ENCODE measurements at places on chromosomes 7 and 10.

GRCh38 chr7:25665374-25665773 is 437.1 kb upstream of the NPVF start:
- no peak for DNase-seq

DNA sequence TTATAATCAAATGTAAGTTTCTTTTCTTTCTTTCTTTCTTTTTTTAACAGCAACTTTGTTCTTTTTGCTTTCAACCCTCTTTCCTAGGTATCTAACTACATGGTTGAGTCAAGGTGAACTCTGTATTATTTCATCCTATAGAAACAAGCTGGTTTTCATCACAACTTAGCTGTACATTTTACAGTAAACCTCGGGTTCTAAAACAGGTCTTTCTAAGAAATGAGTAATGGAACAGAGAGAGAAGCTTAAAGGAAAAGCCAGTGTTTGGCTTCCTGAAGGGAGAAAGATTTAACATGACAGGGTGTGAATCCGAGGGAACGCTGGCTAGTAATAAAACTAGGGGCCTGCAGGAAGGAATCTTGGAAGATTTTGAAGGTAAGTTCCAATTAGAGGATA is 143.4 kb upstream of the ITGB1 start:
- no peak for DNase-seq

- no peak for DNase-seq
Observed at GRCh38 chr10:52855546-52856325, 83.2 kb upstream of the MBL2 start.

GRCh38 chr10:33570495-33570894 is 236.0 kb upstream of the NRP1 start:
- no peak for DNase-seq

Data from AG04449 (cell line).